ENCODE measurements at places on chromosomes 5 and 9.

DNA sequence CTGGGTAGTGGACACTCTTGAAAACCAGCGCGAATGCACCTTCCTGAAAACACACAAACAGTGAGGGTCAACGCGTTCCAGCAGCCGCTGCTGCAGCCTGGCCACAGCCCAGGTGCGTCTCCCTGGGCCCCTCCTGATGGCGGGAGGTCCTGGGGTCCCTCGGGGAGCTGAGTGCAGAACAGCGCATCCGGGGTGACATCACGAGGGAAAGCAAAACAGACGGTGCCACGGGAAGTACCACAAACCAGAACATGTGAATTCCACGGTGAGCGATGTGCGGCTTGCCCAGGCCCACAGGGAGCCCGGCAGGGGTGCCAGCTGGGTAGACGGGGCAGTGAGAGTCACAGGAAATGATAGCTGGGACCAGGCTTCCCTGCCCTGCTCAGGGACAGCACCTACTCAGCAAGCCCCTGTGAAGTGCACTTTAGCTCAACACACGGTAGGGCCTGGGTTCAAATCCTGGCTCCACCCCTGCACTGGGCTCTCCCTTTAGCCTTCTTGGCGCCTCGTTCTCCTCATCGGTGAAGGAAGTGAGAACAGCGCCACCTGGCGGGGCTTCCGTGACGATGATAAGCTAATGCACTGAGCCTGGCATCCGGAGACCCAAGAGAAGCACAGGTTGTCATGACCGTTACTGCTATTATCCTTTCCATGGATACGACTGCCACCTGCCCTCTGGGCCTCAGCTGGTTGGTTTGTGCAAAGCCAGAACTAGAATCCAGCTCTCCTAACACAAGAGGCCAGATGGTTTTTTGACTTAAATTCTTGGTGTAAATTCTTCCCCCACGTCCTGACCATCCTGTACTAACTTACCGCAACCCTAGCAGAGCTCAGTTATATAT lies 24.6 kb downstream of the GFPT2 start:
- peak; percentile 50 for DNase-seq

GRCh38 chr9:90641884-90642487 lies 638 bp downstream of the DIRAS2 start:
- peak; percentile 10 for DNase-seq

DNA sequence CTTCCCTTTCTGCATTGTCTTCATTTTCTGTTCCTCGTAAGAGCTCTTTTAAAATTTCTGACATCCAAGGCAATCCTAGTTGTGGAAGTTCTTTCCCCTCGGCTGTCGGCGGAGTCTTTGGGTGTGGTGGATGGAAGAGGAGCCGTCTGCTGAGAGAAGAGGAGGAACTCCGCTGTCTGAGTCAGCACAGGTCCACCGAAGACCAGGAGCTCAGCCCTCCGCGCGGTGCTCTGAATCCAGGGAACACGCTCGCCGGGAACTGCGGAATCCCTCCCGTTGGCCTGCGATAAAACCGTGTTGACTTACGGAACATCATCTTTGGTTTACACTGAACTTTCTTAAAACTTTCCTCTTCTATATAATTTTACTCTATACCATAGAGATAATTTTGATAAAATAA lies 100.7 kb upstream of the IRX4 start:
- DNase-seq, result no peak

- DNase-seq, result no peak
Measured at GRCh38 chr5:66720780-66721179, 124.6 kb downstream of the MAST4 start.

- no peak for DNase-seq
Measured at GRCh38 chr5:88677943-88678769, 204.8 kb downstream of the MEF2C start.

GRCh38 chr5:143434261-143435209 lies 31.0 kb upstream of the NR3C1 start:
- no peak for DNase-seq

DNA sequence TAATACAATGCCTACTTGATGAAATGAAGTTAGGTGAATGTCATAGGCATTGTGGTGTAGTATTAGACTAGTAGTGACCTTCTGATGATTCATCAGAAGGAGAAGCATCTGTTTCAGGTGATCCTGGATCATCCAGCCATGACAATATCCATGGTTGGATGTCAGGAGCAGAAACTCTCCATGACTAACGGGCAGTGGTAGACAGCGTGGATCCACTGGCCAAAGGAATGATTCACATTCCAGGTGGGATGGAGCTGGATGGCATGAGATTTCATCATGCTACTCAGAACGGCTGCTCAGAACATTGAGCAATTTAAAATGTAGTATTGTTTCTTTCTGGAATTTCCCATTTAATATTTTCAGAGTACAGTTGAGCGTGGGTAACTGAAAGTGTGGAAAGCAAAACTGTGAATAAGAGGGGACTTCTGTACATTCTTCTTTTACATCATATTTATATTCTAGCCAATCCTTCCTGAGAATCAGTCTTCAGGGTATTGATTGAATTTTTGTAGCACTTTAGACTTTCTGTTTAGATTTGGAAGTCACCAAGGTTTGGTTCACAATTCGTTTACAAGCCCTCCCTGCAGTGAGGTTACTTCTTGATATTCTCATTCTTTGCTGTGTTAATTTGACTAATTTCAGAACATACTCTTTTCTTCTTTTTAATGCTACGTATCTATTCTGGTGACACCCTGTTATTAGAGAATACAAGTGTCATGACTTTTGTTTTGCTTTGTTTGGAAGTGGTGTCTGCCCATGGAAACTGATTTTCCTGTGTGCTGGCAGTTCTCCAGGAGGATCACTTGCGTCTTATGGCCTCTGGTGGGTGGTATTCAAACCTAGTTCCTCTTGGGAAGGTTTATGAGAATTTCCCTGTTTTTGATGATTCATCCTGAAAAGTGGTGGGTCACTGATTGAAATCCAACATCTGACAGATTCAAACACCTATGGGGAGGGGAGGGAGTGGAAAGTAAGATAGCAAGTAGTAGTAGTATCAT lies 12.2 kb upstream of the CLINT1 start:
- peak; percentile 92 for DNase-seq

DNA sequence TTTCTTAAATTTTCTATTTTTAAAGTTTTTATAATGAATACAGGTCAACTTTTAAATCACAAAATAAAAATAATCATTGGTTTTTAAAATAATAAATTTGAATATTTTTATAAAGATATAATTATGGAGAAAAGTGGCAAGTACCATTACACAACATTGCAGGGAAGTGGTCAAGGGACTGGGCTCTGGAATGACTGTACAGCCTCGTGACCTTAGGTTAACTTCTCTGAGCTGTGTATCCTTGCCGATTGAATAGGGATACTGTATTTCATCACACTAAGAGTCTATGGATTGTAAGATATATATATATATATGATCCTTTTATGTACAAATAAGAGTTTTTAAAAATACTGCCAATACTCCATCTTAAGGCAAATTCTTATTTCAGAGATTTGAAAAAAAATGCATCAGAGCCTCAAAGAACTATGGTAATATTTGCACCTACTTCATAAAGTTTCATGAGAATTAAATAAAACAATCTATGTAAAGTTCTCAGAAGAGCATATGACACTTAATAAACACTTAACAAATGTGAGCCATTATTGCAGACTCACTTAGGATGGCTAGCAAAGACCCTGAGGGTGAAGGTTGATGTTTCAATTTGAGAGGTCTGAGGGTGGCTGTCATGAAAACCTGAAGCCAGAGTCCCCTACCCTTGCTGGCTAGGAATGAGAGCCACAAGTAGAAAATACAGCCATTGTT lies 136.5 kb downstream of the CCDC192 start:
- no peak for DNase-seq

DNA sequence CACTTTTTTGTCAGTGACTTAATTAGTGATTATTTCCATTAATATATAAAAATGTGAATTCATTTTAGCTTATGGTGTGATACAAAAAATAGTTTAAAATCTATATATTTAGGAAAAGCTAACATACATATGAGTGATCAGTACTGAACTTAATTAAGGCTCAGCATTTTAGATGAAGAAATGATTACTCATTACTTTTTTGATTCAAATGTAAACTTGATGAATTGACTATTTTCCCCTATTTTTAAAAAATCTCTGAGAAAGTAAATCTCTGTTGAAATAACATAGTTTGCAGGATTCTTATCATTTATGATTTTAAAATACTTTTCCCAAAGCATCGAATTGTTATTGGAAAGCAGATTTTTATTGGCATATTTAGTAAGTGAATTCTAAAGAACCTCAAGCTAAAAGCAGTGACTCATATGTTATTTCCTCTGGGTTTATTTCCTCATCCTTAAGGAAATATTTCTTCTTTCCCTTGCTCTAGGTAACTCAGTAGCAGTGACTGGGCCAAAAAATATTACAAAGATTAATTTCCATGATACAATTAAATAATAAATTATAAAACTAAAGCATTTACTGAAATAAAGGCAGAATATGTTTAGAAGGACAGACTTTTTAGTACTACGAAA lies 290.6 kb downstream of the FER start:
- DNase-seq, result no peak

- no peak for DNase-seq
Measured at GRCh38 chr9:121318631-121319382, 50.8 kb downstream of the GSN start.

DNA sequence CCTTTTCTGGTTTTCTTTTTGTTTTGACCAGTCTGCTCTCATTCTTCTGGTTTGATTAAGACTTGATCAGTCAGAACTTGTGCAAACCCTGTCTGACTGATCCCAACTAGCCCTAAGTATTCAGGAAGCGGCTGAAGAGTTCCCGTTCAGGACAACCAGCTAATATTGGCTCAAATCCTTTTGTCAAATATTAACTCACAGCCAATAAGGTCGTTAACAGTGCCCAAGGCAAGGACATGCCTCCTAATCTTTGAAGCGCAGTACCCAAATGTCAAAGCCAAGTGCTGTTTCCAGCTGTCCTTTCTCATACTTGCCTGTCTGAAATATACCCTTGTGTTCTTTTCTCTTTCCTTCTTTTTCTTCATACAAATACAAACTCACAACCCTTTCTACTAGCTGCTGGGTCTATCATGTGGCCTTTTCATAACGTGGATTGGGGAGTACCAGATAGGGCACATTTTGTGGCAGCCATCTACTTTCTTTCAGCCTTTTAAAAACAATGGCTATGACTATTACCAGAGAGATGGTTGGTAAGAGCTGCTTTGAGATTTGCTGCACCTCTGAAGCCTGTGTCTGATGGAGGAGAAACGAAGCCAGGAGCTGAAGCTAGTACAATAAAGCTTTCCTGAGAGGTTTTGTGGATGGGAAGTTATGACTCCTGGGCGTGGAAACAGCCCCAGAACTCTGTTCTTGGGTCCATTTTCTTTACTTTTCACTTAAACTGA lies 266.4 kb upstream of the ZNF608 start:
- peak; percentile 8 for DNase-seq

GRCh38 chr5:159533197-159533596 lies 202.9 kb upstream of the IL12B start:
- DNase-seq, result no peak

- DNase-seq, result peak; percentile 14
Measured at GRCh38 chr9:107705521-107705920, 216.0 kb upstream of the KLF4 start.

DNA sequence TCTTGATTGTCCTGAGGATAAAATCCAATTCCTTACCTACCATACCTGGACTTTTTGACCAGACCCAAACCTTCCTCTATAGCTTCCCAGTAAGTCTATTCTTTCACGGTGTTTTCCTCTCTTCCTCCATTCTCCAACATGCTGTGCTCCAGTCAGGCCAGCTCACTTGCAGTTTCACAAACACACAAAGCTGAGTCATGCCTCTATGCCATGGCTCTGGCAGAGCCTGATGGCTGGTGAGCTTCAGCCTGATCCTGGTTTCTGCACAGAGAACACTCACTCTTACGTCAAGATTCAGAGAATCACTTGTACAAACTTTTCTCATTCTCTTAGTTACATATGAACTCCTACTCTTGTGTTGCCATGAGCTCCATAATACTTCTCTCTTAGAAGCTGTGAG lies 27.7 kb upstream of the PAX5 start:
- DNase-seq, result no peak

DNA sequence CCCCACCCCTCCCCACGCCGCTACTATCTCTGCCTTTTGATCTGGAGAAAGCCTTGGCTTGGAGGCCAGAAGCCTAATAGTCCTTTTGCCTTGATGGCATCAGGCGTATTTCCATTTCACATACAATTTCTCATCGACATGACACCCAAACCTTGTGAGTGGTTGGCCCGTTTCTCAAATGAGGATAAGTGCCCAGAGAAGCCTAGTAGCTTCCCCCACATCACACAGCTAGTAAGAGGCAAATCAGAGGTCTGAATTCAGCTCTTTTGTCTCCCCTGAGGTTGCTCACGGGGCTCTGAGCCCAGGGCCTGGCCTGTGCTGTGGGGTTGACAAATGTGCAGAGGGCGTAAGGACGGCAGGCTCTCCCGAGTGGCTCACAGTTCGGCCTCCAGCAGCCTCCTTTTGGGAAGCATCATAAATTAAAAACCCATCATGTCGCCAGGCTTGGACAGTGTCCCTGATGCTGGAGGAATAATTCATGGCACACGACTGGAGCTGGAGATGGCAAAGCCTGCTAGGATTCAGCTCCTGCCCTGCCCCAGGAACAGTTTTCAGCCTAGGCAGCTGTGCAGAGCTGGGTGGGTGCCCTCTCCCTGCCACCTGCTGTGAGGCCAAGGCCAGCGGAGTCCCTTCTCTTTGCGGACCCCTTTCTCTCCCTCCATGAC lies 263.8 kb downstream of the NSG2 start:
- no peak for DNase-seq

DNA sequence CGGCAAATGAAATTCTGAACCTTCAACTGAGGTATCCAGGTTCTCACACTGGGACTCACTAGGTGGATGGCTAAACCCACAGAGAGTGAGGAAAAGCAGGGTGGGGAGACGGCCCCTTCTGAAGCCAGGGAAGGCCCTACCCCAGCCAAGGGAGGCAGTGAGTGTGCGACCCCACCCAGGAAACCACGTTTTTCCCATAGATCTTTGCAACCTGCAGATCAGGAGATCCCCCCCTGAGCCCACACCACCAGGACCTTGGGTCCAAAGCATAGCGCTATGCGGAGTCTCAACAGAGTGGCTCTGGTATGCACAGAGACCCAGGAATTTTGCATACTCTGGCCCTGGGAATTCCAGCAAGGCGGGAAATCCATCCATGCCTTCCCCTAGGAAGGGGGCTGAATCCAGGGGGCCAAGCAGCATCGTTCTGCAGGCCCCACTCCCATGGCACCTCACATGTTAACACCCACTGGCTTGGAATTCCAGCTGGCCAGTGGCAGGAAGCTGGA lies 19.9 kb downstream of the DTWD2 start:
- DNase-seq, result no peak

DNA sequence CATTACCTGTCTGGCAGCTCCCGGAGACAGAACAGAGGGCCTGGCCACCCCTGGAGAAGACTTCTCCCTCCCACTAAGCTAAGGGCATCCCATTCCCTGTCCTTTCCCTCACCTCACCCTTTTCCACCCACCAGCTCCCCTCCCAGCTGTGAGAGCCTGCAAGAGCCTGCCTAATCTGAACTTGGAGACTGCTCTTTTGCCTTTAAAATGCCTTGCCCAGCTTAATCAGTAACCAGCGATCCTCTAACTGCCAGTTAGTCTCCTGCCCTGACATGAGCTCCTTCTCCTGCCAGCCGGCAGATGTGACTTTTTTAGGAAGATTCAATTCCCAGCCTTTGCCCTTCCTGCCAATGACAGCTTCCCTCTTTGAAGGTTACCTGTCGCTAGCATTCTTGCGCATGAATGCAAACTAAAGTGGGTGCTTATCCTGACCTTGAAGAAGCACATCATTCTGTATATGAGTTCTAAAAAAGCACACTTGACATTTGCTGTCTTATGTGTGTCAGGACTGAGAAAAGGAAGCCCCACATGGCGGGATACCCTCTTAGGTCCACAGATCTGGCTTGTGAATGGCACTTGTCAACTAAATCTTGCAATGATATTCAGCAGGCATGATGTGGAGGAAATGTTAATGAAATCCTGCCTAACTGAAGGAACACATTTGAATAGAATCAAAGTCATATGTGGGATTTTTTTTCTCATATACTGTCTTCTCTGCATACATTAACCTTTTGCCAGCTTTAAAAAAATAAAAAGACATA lies 411.2 kb upstream of the SLC30A5 start:
- peak; percentile 35 for DNase-seq

Measured in kidney glomerular epithelial cell (primary cell).